ENCODE measurements at places on chromosomes 11 and 22.

- DNase-seq = peak; percentile 67
Measured at GRCh38 chr22:40982482-40983385, 31.6 kb downstream of the RBX1 start.

DNA sequence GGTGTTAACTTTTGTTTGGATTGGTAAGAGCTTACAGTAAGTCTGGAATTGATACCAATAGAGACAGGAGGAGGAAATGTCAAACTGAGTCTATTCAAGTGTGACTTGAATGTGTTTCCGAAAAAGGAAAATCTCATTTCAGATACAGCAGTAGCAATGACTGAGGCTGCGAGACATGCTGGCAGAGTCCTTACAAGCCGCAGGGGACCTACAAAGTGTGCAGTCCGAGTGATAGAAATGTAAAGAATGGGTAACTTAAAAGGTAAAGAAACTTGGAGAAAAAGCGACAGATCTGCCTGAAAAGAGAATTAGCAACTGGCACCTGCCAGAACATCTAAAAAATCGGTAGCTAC is 444 bp downstream of the CWF19L2 start:
- DNase-seq = peak; percentile 13

DNA sequence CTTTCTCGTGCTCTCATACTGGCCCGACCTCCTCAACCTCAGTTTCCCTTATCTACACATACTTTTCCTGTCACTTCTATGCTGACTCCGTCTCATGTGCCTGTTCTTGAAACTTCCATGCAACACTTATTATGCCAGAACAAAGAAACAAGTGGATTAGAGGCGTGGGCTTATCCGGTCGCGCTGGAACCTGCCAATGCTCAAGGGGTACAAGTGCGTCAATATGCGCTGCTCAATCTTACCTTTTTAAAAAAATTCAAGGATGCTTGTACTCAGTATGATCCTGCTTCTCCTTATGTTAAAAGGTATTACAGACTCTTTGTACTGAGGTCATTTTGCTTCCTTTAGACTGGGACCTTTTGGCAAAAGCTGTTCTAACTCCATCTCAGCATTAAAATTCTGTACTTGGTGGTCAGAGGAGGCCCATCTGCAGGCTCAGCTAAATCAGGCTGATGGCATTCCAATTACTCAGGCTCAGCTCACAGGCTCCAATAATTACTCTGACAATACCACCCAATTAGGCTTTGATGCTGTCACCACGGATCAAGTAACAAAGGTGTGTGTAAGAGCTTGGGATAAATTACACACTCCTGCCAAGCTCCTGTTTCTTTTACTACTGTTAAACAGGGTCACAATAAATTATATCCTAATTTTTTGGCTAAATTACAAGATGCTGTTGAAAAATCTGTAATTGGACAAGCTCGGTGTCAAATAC is 26.3 kb upstream of the ALDH3B2 start:
- DNase-seq = no peak

- DNase-seq = no peak
Measured at GRCh38 chr11:83571302-83571701, 285.1 kb upstream of the CCDC90B start.

Measured in GM13977 (cell line).